ENCODE measurements at places on chromosomes 1 and 21. TPM values are rescaled to one million over a fixed set of nuclear protein-coding genes. Genes with fewer than 3 reads are reported as not detected.

DNA sequence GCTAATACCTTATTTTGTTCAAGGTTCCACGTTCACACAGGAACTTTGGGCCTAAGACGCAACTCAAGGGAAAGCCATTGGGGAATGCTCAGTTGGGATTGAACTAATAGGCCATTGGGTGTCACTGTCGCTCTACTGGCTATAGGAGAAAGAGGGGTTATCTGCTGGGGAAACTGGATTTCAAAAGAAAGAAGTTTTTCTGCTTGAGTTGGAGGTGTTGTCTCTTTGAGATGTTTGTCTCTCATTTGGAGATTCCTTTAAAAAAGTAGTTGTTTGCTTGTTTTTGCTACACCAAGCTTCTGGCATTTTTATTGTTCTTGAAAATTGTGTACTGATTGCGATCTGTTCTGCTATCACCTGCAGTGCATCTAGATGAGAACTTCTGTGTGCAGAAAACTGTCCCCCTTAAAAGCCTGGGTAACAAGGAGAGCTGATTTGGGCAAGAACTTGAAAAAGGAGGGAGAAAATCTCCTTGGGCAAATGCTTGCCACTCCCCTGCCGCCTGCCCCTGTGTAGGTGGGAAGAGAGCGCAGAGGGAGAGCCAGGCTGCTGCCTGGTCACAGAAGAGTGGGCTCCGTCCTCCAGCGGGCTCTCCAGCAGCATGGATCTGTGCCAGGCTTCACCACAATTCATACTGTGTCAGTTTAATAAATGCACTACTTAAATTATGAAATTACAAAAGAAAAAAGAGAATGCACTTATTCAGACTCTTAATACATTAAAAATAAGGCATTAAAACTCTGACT is 39.9 kb downstream of the PEX14 start:
- peak; percentile 69 for DNase-seq

Gene EFCAB14
- polyA plus RNA-seq = 49.0 TPM

DNA sequence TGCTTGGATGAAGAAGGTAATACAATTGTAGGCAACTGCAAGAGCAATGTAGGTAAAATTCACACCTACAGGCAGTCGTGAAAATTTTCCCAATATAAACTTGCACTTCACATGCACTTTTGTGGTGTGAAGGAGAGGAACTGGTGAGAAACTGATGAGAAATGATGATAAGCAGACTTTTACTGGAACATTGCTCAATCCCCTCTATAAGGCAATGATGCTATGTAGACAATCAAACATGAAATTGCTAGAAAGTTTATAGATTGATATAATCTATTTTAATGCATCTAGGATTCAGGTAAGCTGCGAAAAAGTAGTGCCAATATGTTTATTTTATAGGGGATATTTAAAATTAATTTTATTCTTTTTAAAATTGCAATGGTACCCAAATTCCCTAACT is 802.2 kb downstream of the KCNT2 start:
- DNase-seq = no peak

Gene GIPC2
- polyA plus RNA-seq = 1.1 TPM

Gene NUF2
- 3.0 TPM for polyA plus RNA-seq

GRCh38 chr1:12544992-12545391 is 73.0 kb downstream of the DHRS3 start:
- DNase-seq = no peak

DNA sequence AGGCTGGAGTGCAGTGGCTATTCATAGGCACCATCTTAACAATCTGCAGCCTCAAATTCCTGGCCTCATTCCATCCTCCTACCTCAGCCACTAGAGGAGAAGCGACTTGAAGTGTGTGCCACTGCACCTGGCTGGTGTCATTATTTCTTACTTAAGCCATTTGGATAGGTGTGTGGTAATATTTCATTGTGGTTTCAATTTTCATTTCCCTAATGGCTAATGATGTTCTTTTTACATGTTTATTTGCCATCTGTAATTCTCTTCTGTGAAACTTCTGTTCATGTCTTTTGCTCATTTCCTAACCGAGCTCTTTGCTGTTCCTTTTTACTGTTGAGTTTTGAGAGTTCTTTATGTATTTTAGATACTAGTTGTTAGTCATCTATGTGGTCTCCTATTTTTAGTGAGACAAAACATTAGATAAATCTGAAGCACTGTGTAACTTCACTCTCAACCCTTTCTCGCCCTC is 66.8 kb downstream of the SLC27A3 start:
- no peak for DNase-seq

- DNase-seq = no peak
These were observed 239.6 kb upstream of the DUSP10 start for GRCh38 chr1:221981461-221981860.

Gene TBX19
- 1.0 TPM for polyA plus RNA-seq

DNA sequence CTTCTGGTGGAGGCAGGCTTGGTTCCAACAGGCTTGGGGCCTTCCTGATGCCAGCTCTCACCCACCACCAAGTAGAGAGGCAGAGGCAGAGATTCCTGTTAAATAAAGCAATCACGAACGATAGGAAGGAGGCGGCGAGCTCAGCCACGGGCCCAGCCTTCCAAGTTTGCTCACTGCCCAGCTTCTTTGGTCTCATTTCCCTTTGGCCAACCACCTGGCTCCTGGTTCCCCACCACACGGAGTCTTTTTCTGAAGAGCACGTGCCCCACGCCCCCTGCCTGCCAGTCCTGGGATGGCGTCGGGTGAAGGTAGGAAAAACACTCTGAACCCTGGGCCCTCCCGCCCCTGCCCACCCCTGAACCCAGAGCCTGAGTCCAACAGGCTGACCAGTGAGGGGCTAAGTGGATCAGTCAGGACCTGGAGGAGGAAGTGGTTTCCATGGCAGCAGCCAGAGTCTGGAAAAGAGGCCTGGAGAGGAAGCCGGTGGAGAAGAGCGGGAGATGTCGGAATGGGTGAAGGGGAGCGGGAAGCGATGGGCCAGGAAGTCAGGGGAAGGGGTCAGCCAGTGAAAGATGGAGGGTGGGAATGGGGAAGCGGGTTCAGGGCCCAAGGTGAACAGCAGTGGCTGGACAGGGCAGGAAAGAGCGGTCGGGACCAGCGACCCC is 158.2 kb upstream of the KLHDC7A start:
- DNase-seq = no peak

GRCh38 chr1:205525495-205526285 is 21.2 kb downstream of the CDK18 start:
- DNase-seq = no peak

- no peak for DNase-seq
These were observed 36.8 kb upstream of the DUSP10 start for GRCh38 chr1:221778535-221779142.

Gene MAN1C1
- polyA plus RNA-seq = 4.6 TPM

DNA sequence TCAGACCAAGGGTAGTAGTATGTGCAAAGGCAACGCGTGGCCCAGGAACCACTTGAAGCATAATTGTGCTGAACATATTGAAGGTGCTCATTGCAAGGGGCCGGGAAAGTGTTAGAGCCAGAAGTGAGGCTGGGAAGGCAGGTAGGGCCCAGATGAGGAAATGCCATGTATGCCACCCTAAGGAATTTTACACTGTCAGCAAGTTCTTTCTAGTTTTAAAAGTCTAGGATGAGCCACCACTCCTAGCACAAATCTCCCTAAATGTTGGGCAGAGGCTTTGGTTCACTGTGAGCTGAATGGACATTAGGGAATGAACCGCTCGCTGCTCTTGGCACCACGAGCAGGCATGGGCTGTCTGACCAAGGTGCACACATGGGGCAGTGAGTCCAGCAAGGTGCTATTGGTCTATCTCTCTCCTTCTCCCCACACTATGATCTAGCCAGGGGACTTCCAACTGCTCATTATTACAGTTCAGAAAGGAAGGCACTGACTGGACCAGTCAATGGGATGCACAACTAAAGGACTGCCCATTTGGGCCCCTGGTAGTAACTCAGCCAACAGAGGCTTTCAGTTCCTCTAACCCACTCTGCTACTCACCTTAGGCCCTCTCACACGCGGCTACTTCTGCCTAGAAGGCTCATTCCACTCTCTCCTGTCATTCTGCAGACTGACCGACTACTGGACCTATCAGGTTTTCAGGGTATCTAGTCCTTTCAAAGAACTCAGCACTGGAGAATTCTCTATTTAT is 2.0 kb downstream of the KANK4 start:
- no peak for DNase-seq
